ENCODE measurements at places on chromosomes 2 and 18. TPM values are rescaled to one million over a fixed set of nuclear protein-coding genes. Genes with fewer than 3 reads are reported as not detected.
A peak's percentile ranks its signal among the peaks of the same experiment; 100 is the strongest.

GRCh38 chr2:117763804-117764203 is 50.7 kb upstream of the DDX18 start:
- peak; percentile 76 for DNase-seq

DNA sequence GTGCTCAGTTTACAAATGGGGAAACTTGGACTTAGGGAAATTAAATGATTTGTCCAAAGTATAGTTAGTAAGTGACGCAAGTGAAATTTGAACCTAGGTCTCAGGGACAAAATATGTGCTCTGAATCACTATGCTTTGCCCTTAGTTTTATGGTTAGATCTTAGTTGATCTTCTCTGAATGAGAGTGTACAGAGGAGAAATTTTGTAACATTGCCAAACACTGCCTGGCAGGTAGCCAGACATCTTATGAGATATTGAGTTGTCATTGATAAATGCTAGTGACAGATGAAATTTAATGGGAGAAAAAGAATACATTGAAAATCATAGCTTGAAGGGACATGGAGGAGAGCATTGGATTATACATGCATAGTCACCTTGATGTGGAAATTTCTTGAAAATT is 91.4 kb downstream of the GALNT1 start:
- DNase-seq, result no peak

DNA sequence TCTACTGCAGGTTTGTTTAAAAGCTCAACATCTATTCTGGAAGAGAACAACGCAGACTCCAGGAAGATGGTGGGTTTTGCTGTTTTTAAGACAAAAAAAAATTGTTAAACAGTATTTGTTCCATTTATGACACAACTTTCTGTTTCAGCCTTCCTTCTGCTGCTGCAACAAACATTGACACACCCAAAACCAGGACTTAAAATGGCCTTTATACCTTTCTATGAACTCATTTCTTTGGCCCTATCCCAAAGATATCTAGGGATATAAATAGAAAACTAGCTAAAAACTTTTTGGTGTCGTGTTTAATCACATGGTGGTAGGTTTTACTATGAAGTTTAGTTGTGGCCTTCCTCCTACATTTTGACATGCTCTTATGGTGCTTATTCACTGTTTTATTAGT is 964 bp upstream of the GALNT3 start:
- no peak for DNase-seq

DNA sequence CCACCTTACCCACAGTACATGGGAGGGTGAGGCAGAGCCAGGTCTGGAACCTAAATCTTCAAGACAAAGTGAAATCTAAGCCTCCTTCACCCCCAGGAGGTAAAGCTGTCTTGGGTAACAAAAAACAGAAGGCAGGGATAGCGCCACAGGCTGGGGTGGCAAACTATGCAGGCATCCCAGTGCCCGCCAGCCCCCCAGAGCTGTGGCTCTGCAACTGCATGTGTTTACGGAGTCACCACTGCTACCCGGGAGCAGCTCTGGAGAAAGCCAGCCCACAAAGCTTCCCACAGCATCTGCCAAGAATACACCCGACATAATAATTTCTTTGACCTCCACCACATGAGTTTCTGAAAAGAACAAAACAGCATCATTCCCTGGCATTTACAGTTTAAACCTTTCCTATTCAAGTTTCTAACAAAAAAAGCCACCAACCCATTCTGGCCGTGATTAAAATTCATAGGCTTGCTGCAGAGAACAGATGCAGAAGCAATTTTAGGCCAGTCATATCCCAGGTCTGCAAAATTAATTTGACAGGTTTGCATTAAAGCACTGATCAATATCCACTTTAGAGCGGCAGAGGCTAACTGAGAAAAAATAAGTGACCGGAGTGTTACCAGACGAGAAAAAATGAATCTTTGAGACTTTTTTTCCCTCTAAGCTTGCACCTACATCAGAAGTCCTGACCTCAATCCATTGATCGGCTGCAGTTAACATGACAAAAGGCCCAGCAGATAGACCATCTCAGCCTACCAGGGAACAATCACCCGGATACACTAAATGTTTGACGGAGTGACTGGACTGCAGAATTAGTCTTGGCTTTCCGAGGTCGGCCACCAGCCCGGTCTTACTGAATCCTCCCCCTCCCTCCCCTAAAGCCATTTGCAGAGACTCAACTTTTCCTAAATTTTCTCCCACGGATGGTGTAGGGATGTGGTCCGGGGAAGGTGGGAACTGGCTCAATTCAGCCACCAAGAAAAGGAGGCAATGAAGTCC is 309.6 kb upstream of the SKOR2 start:
- no peak for DNase-seq

DNA sequence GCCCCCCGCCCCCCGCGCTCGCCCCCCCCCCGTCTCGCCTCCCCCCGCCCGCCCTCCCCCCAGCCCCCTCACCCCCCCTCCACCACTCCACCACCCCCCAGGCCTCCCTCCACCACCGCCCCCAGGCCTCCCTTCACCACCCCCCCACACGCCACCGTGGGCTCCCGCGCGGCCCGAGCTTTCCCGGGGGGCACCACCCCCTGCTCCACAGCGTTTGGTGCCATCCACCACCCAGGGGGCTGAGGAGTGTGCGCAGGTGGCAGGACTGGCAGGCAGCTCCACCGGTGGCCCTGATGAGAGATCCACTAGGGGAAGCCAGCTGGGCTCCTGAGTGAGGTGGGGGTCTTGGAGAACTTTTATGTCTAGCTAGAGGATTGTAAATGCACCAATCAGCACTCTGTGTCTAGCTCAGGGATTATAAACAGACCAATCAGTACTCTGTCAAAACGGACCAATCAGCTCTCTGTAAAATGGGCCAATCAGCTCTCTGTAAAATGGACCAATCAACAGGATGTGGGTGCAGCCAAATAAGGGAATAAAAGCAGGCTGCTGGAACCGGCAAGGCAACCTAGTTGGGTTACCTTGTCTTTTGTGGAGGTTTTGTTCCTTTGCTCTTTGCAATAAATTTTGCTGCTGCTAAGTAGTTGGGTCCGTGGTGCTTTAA is 43.0 kb upstream of the ITSN2 start:
- DNase-seq, result no peak

- DNase-seq, result peak; percentile 62
These were observed 219.4 kb downstream of the LDLRAD4 start for GRCh38 chr18:13437796-13438506.

GRCh38 chr2:60485055-60485454 is 68.4 kb downstream of the BCL11A start:
- DNase-seq, result no peak

MAP3K19 gene
- not detected for total RNA-seq

ATP5F1A gene
- 199 TPM for total RNA-seq

Data from Caki2 (cell line).